ENCODE measurements at places on chromosomes 7 and 10.

GRCh38 chr7:124155432-124156022 lies 122.7 kb upstream of the TMEM229A start:
- DNase-seq: no peak

- no peak for DNase-seq
Observed at GRCh38 chr10:22573820-22574569, 140.4 kb downstream of the PIP4K2A start.

GRCh38 chr7:74263399-74264120 lies 9.4 kb upstream of the RFC2 start:
- no peak for DNase-seq

DNA sequence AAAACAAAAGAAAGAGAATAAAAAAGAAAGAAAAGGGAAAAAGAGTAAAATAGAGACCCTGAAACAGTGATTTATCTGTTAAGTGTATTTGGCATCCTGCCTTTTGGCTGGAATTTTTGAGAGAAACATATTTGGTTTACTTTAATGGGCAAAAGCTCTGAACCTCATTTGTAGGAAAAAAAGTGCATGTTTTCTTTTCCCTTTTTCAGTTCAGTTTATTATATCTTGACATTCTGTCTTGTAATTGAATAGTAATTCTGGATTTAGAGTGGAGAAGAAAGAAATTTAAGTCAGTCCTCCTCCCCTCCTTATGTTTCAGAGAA lies 69.5 kb downstream of the ARID5B start:
- no peak for DNase-seq

GRCh38 chr7:68918621-68919020 lies 679.7 kb upstream of the AUTS2 start:
- no peak for DNase-seq

GRCh38 chr7:69388452-69389137 lies 209.7 kb upstream of the AUTS2 start:
- no peak for DNase-seq

- DNase-seq: peak; percentile 51
Observed at GRCh38 chr7:105691680-105692564, 110.6 kb upstream of the EFCAB10 start.

- no peak for DNase-seq
Observed at GRCh38 chr10:23253780-23254179, 61.7 kb downstream of the PTF1A start.

GRCh38 chr10:132904814-132905649 lies 37.3 kb downstream of the CFAP46 start:
- no peak for DNase-seq

DNA sequence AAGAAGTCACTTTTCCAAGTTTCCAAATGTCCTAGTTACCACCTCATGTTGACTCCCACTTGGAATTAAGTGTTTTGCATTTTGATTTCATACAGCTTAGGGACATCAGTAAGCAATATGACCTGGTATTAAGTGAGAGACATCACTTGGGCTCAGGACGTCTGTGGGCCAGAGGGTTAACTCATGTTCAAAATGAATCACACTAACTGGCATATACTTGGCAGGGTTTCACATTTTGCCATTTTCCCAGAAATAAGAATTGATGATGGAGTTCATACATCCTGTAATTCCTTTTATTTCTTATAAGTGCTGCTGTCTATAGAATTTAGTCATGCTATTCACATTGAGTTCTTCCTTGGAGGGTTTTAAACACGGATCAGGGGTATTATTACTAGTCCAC lies 516.5 kb downstream of the PHTF2 start:
- DNase-seq: no peak

DNA sequence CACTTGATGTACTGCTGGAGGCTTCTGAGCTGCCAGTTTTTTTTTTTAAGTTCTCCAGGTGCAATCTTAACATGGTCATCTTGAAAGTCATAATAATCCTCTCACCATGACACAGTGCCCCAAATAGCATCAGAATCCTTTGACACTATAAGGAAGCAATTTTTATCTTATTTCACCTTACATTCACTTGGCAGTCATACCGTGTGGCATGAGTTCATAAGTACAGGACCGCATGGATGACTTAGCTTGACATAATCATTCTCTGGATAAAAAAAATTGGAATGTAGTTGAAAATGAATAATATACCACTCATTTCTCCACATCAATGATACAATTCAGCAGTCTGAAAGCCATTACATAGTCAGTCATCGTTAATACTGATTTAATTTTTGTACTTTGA lies 25.6 kb upstream of the TMEM196 start:
- DNase-seq: no peak

GRCh38 chr7:136698977-136699376 lies 169.5 kb upstream of the CHRM2 start:
- DNase-seq: no peak

GRCh38 chr10:78556705-78557432 lies 511.9 kb upstream of the ZMIZ1 start:
- no peak for DNase-seq

- no peak for DNase-seq
Observed at GRCh38 chr7:2539031-2539911, 16.1 kb downstream of the BRAT1 start.

DNA sequence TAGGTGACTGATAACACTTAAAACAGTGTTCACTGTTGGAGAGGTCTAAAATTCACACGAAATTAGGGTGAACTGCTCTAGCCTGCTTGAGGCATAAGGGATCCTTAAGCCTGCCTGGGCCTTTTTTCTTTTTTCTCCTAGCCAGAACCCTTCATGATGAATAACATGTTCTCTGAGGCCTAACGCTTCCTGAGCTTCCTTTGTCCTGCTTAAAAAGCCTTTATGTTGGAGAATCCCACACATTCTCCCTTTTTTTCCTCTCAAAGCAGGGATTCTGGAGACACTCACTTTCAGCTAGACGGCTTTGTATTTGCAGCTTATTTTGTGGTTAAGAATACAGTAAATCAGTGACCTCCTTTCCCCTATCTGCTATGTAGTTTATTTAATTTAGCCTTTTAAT lies 354.7 kb upstream of the PHF14 start:
- no peak for DNase-seq

DNA sequence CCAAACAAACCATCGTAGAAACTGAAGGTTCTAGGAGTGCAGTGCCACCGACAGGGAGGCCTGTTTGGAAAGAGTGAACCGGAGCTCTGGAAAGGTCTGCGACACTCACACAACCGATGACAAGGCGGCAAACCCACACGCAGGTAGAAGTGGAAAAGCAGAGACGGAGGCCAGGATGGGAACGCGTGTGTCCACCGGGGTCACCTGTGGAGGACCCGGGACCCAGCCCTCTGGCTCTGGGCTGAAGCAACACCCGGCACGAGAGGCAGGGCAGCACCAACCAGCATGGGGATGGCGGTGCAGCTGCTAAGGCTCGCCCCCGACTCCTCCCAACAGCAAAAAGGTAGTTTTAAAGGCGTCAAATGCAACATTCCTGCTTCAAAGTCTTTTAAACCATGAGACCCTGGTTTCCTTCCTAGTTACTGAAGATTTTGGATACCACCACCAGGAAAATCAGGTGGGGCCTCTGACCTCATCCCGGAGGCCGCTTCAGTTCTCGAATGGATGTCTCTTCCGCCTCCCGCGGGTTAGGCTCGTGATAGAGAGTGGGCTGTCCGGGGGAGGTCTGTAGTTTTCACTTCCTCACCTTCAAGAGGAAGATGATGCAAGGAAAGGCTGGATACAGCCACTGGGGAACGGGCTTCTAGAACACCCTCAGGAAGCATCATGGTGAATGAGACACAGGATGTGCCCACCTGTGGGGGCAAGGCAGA lies 115.5 kb downstream of the SMURF1 start:
- DNase-seq: no peak

DNA sequence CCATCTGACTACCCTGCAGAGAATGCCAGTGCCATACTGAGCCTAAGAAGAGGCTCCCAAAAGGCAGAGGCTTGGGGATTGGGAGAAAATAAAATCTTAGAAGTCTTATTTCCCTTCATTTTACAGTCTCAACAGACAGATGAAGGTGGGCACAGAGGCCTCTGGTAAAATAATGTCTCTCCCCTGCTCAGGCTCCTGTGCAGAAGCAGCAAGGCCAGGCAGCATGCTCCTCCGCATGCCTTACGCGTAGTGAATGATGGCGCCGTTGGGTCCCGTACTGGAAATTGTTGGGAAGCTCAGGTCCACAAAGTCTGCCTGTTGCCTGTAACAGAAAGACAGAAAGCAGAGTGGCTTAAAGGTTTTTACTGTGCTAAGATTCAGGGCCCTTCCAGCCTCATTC lies 45.8 kb downstream of the XPNPEP1 start:
- DNase-seq: no peak

DNA sequence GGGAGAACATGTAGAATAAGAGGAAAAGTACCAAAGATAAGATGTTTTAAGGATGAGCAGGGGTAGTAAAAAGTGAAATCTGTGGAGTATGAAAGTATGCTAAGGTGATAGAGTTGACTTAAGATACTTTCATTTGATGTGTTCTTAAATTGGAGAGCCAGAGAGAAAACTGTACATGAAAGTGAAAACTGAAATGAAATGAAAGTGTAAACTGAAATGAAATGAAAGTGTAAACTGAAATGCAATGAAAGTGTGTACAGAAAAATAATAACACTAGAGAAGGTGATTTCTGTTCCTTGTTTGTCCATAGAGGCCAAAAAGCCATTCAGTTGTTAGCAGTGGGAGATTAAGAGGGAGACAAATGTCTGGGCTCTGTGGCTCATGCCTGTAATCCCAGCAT lies 17.5 kb downstream of the AHR start:
- DNase-seq: no peak

GRCh38 chr7:27965650-27966049 lies 214.9 kb downstream of the JAZF1 start:
- no peak for DNase-seq

DNA sequence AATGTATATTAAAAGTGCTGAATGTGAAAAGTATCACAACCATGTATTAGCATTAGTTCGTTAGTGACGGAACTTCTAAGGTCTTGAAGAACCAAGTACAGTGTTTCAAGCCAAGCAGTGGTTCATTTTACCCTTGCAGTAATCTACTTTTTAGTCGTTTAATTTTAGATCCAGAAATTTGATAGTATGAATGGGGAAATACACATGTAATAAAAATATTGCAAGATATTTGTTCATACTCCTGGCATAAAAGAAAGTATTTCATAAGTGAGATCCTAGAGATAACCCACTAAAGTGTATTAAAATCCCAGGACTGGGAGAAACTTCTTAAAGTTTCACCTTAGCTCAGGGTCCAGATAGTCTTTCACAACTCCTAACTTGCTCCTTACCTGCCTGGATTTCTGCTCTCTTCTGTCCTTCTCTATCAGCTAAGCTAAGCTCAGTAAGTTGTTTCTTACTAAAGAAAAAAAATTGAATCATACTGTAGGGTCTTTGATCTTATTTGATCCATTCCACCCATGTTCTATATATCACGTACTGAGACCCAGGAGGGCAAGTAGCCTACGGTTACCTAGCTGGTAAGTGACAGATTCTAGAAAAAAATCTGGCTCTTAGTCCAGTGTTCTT lies 1.5 kb downstream of the BCAP29 start:
- no peak for DNase-seq

DNA sequence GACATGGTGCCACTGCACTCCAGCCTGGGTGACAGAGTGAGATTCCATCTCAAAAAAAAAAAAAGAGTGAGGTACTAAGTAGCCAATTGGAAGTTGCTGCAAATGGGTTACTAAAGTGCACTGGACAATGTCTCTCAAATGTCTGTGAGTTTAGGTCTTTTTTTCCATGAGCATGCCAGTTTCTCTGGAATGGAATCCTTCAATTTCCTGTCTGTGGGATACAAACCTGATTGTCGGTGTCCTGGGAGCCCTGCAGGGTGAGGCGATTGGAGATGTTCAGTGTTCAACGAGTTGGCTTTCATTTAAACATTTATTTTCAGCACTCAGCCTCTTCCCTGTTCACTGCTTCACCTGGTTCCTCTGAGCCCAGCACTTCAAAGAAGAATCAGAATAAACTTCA lies 5.3 kb upstream of the CALD1 start:
- DNase-seq: no peak

DNA sequence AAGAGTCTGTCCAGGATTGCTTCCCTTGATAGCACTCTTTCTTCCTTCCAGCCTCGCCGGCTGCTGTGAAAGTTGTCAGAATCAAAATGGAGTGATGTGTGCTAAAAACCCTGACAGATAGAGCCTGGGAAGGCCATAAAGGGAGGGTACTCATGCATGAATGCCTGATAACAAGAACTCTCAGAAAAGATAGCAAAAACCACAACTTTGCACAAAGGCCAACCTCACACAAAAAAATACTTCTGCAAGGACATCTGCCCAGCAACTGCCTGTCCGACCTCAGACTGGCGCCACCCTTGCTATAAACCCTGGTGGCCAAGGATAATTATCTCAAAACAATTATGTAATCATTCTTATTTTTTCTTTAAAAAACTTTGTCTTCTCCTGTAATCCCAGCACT lies 133.2 kb upstream of the SVIL start:
- no peak for DNase-seq

DNA sequence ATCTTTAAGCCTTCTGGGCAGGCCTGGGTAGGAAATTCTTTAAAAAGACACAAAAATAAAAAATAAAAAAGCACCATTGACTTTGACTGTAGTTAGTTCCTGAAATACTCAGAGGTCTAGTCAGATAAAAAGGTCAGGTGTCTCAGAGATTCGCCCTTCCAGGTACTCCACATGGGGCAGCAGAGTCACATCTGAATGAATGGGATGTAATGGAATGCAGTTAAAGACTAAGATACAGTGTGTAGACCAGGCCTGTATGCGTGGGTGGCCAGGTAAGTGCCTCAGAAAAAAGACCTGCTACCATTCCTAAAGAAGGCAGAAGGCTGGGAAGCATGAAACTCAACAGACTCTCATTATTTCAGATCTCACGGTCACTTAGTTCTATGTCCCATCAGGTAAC lies 68.6 kb upstream of the SEM1 start:
- no peak for DNase-seq

GRCh38 chr10:109593682-109594081 lies 329.6 kb downstream of the XPNPEP1 start:
- no peak for DNase-seq

DNA sequence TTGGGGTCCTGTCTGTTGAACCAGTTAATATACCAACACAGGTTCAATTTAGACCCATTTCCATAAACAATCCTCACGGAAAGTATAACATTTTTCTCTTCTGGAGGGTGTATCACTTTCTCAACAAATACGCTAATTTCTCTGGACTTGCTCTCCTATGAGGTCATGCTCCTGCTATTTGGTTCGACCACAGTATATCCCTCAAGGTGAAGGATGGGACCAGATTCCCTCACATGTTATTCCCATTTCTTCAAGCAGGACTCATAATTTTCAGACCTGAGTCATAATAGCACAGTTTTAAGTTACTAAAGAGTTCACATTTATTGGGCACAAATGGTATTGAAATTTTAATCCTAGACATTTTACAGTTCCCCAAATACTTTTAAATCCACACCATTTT lies 57.2 kb downstream of the ADAM12 start:
- DNase-seq: no peak

GRCh38 chr7:135098391-135098790 lies 49.5 kb upstream of the TMEM140 start:
- DNase-seq: no peak

GRCh38 chr7:99631295-99632109 lies 14.8 kb downstream of the ZSCAN25 start:
- no peak for DNase-seq

GRCh38 chr7:114631249-114631822 lies 216.7 kb downstream of the FOXP2 start:
- DNase-seq: no peak

- DNase-seq: no peak
Observed at GRCh38 chr10:28020080-28020860, 21.4 kb upstream of the ODAD2 start.
